ENCODE measurements at places on chromosomes 3 and 15.
A peak's percentile ranks its signal among the peaks of the same experiment; 100 is the strongest.

DNA sequence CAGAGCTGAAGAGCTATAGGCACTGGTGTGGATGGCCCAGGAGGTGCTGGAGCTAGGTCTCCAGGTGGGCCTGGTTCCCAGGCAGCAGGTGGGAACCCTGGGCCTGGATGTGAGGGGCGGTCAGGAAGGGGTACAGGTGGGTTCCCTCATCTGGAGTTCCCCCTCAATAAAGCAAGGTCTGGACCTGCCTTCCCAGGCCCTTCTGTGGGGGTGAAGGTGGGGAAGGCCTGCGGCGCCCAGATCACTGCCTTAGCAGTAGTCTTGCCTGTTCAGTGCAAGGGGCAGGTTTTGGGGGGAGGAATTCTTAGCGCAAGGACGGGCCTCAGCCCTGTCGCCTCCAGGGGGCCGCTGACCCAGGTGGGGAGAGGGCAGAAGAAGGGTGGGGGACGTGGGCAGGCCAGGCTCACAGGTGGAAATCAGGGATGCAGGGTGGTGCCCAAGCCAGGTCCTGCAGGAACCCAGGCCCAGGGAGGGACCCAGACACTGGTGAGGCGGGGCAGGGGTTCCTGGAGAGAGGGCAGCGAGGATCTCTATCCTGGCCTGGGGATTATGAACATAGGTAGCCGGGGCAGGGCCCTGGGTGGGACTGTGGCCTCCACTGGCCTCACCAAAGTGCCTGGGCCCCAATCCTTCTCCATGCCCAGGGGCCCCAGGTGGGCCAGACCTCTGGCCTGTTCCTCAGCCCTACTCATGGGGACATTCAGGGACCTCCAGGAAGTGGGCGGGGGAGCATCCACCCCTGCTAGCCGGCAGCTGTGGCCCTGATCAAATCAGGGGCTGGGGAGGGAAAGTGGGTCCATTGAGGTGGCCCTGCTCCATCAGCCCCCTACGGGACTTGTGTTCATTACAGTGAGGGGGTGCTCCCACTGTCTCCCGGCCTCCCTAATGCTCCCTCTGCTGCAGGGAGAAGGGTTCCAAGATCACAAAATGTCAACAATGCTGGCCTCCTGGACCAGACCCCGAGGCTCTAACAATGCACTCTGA, 25.3 kb downstream of the HDAC11 start:
- DNase-seq = no peak

GRCh38 chr3:36698314-36698713, 66.0 kb downstream of the DCLK3 start:
- no peak for DNase-seq

DNA sequence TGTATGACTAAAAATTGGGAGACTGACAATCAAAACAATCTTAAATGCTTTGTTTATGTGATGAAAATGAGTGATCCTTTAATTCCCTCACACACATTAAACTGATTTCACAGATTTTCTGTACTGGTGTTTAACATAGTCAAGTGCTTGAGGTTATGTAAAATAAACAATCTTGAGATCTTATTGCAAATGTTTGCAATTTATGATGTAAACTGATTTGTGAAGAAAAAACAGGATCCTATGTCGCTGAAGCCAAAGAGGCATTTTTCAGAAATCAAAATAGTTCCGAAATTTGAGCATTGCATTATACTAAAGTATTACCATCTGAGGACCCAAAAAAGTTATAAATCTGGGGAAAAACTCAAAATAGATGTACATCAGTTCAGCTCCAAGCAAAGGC, 12.7 kb downstream of the SHOX2 start:
- no peak for DNase-seq

DNA sequence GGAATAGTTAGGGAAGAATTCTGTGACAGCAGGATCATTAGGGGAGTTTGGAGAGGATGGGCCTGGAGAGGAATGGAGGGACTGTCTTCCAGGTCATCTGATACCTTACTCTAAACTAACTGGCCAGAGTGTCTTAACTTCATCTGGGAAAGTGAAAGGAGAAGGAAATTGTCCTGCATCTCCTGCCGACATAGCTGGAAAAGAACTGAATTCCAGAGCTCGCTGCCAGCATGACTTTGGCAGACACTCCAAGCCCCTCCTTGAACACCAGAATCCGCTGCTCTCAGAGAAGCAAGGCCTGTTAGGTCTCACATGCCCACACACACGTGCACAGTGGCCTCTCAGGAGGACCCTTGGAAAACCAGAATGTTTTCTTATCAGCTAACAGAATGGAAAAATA, 10.5 kb downstream of the ABI3BP start:
- DNase-seq = no peak

DNA sequence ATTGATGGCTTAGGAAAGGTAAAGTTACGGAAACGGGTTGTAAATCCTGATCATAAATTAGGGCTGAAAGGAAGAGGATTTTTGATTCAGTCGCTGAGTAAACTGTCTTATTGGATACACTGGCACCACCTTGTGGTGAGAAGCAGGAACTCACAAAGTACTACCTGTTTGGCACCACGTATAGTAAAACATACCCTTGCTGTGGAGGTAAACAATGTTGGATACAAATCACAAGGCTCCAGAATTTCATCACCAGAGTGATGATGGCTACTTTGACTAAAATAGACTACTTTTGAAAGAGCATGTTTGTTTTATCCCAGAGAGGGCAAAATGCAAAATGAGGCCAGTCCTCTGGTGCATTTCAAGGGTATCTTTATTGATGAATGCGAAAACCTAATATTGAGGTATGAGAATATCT, 216.9 kb downstream of the IGSF11 start:
- peak; percentile 59 for DNase-seq

DNA sequence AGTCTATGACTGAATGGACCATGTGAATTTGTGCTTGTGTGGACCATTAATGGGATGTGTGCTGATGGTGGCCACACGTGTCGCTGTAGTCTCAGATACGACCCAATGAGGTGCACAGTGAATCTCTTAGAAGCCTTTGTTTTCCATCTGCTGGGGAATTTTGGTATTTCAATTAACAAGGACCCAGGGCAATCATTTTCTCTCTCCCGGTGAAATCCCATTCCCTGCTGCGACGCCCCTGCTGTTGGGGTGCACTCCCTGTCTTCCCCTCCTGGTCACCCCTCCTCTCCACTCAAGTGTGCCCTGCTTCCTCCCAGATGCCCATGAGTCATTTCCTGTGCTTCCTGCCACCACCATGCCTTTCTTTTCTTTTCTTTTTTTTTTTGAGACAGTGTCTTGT, 32.7 kb downstream of the EBLN2 start:
- no peak for DNase-seq

- DNase-seq = no peak
These were observed 118.0 kb upstream of the DPH6 start for GRCh38 chr15:35663956-35664355.

DNA sequence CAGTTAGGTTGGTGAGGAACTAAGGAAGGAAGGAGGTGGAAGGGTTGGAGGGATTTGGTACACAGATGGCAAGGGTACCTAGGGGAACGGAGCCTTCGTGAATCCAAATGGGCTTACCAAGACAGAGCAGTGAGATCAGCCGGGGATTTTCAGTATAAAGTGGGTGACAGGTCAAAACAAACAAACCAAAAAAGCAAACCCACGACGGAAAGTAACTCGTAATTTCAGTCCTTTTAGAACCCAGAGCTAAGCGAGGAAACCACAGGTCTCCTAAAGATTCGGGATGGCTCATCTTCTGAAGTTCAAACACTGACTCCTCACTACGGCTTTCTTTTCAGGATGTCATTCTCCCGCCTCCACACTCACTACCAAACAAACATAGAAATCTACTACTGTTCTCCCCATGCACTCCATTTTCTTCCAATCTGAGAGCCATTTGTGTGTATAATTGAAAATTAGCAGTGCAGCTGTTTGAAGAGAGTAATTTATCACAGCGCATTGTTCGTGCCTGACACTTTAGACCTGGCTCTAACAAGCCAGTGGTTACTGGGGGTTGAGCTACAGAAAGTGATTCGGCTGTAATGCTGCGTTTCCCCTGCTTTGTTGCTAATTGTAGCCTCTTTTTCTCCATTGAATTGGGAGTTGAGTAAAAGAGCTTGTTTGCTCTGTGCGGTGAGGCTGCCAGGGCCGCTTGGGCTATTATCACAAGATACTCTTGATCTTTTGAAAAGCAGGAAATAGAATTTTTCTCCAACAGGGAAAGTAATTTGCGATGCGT, 64.7 kb upstream of the CCDC39 start:
- no peak for DNase-seq

GRCh38 chr3:89787485-89787884, 680.1 kb downstream of the EPHA3 start:
- no peak for DNase-seq
